ENCODE measurements at places on chromosomes 6 and 20.

DNA sequence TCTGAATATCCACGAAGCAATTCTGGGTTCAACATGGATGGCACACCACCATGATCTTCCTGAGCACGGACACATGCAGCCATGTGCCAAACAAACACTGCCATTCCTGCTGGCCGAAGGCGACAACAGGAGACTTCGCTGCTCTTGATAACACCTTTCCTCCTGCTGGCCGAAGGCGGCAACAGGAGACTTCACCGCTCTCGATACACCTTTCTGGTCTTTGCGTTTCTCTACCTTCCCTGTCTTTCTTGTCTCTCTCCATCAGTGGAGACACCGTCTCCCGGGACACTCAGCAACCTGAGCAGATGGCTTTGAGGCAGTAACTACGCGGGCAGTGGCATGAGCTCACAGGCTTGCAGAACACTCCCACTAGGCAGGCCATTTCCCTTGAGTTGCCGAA lies 54.9 kb upstream of the MPC1 start:
- DNase-seq, result no peak

DNA sequence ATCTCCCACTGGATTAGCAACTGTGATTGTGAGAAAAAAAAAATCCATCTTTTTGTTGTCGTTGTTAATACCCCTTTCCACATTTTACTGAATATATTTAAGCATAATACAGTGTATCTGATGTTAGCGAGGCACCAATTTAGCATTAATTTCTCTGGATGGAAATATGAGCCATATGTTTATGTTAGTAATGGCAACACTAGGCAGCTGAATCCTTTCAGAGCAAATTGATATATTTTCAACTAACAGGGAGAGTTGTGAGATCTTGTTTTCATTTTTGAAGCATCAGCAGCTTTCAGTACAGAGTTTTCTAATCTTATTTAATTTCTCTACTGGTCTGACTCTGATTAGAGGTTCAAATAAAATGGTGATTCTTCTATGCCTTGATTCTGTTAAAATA lies 84.8 kb upstream of the HDAC2 start:
- no peak for DNase-seq

- DNase-seq, result no peak
Observed at GRCh38 chr6:1390946-1391799, 1.8 kb downstream of the FOXF2 start.

- DNase-seq, result no peak
Observed at GRCh38 chr6:12535586-12536314, 180.8 kb upstream of the PHACTR1 start.

DNA sequence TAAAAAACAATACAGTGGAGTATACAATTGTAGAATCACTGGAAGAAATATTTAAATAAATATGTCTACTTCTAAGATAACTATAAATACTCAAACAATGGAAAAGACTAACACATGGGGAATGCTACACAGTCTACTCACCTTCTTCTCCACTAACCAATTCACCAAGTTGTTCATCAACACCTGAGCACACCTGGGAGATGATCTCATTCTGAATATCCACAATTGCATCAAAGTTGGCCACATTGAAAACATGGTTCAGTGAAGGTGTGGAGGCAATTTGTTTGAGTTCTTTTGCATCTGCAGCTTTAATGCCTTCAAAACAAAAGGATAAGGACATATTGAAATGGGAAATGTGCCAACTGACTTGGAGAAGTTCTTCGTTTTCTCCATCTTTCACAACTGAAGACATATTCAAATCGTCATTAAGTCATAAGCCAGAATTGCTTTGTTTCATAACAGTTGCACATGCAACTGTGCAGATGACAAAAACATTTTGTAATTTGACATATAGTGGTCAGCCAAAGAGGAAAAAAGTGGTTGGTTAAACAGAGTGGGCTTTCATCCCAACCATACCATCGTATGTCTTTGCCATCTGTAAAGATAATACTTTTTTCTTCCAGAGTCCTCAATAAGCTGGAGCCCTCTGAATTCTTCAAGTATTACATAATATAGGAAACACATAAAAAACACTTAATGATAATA lies 17.5 kb downstream of the COL12A1 start:
- no peak for DNase-seq

- DNase-seq, result no peak
Observed at GRCh38 chr6:107612762-107613415, 123.0 kb downstream of the SOBP start.

DNA sequence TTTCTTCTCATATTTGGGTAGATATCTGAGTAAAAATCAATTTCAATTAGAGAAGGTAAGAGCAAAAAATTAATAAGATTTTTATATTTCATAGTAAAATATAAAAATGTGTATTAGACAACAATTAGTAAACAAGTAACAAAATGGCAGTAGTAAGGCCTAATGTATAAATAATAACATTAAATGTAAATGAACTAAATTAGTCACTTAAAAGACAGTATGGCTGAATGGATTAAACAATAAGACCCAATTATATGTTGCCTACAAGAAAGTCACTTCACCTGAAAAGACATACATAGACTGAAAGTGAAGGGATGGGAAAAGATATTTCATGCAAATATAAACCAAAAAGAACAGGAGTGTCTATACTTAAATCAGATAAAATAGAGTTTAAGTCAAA lies 147.6 kb downstream of the TRMT11 start:
- no peak for DNase-seq

DNA sequence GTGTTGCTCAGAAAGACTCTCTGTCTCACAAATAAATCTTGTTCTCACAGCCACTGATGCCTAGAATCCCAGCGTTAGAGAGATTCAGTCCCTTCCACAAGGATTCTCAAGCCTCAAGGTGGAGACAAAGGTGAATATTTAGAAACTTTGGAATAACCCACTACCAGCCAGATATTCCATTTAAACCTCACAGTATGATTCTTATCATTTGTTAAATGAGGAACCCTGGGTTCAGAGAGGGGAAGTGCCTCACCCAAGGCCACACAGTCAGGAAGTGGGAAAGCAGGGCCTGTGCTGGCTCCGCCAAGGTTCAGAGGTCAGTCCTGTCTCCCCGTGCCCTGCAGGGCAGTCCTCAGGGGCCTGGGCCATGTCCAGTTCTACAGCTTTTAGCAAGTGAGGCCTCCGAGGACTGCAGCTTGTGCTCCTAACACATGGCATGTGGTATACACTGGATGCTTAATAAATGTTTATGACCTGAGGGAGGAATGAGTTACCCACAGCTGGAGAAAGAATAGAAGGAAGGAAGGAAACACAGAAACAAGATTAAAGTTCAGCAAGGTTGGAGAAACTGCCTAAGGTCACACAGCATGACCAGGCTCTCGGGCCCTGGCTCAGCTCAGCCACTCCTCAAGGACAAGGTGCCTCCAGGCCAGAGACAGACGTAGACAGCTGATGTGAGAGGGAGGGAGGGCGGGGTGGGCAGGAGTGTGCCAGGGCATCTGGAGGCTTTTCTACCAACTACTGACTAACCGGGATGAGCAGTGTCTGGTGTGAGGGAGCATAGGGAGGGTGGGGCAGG lies 3.9 kb upstream of the TGM2 start:
- DNase-seq, result no peak

DNA sequence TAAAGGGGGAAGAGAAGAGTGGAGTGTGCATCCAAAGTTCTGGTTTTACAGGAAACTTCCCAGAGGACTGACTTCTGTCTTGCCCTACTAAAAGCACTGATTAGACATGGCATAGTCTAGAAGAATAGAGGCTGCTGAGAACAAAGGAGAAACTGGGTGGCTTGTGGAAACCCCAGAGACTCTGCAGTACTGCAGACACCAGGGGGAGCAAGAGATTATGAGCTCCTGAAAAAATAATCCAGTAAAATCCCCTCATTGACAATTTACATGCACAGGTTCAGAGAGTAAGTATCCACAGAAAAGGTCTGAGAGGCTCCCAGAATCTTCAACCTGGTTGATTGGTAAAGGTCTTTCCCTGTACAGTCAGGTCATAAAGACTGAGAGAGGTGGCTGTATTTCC lies 48.7 kb upstream of the CLVS2 start:
- DNase-seq, result no peak

- DNase-seq, result no peak
Observed at GRCh38 chr6:63673692-63674091, 38.1 kb downstream of the PHF3 start.

GRCh38 chr20:35616465-35617396 lies 1.1 kb downstream of the SPAG4 start:
- DNase-seq, result peak; percentile 100

GRCh38 chr6:114087496-114087895 lies 116.5 kb upstream of the HDAC2 start:
- no peak for DNase-seq

- no peak for DNase-seq
Observed at GRCh38 chr20:48192109-48192508, 406.8 kb upstream of the SULF2 start.

GRCh38 chr20:51305316-51306052 lies 237.0 kb downstream of the NFATC2 start:
- DNase-seq, result no peak

- no peak for DNase-seq
Observed at GRCh38 chr6:126831461-126831860, 287.0 kb upstream of the RSPO3 start.

GRCh38 chr6:157956171-157956730 lies 25.4 kb upstream of the SYNJ2 start:
- DNase-seq, result no peak

GRCh38 chr6:126015863-126016262 lies 29.5 kb downstream of the TRMT11 start:
- no peak for DNase-seq

- DNase-seq, result no peak
Observed at GRCh38 chr20:50598074-50598473, 87.9 kb downstream of the PTPN1 start.

- peak; percentile 6 for DNase-seq
Observed at GRCh38 chr6:40999569-40999968, 39.5 kb downstream of the UNC5CL start.

GRCh38 chr6:20148433-20148832 lies 63.8 kb downstream of the MBOAT1 start:
- DNase-seq, result no peak

DNA sequence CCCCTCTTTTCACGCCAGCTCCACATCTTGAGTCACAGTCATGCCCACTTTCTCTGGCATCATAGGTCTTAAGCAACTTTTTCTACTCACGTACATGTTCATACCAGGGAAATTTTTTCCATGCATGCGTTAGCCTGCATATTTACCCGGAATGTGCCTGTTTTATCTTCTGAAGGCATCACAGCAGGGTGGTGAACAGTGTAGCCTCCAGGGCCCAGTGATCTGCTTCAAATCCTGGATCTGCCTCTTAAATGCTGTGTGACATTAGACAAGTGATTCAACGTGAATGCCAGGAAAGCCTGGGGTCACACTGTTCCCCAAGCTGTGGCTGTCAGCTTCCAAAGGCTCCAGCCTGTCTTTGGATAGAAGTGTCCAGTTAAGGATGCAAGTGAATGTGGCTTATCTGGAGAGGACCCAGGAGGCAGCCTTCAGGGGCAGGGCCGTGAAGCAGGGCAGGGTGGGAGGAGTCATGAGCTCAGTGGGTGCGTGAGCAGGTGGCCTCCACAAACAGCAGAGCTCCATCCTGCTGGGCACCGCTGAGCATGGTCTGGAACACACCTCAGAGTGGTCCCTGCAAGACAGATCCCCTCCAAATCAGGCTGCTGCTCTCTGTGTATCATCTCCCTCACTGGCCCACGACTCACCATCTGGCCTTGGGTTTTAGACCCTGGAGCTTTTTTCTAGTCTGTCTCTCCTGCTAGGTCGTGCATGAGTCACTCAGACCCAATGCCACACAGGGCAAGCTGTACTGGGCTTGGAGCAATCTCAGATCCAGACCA lies 30.4 kb upstream of the CD93 start:
- no peak for DNase-seq

GRCh38 chr6:154234019-154234772 lies 122.4 kb downstream of the IPCEF1 start:
- no peak for DNase-seq

DNA sequence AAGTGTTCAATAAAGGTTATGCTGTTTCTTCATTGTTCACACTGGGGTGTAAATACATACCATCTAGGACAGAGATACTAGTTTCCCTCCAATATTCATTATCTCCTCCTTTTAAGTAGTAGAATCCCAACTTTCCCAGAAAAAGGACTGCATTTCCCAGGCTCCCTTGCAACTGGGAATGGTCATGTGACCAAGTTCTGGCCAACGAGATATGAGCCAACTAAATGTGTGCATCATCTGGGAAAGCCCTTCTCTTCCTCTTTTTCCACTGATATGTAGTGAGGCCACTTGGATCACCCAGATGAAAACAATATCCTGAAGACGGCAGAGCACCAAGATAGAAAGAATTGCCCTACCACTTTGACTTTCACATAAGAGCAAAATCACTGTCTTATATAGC lies 97.9 kb upstream of the PTPRT start:
- DNase-seq, result no peak

DNA sequence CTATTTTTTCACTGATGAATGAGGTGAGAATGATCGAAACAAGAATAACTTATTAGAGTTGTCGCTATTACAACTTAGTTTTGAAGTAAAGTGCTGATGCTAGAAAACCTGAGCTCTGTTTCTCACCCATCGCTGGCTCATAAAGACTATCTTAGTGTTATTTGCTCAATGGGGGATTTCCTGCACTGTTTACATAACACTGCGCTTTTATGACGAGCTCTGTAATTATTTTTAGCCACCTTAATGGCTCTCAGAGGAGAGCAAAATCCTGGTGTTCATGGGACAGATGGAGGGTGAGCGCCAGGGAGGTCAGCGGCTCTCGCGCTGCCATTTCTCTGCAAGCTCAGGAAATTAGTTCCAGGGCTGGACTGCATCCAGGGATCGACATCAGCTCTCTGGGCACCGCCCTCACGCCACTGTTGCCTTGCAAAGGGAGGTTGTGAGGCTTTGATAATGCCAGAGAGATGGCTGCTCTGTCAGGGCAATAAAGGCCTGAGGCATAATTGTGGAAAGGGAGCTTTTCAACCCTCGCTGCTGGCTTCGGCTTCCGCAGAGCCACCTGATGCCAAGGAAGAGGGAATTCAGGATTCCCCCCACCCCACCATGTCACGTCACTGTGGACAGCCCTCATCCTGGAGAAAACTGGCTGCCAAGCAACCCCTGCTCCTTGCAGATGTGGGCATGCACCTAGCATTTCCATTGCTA lies 72.0 kb downstream of the DACT2 start:
- no peak for DNase-seq

- DNase-seq, result no peak
Observed at GRCh38 chr6:4908062-4908461, 95.8 kb downstream of the RPP40 start.

- peak; percentile 78 for DNase-seq
Observed at GRCh38 chr20:59207742-59208357, 44.2 kb downstream of the ZNF831 start.

GRCh38 chr6:170378502-170378901 lies 71.9 kb downstream of the FAM120B start:
- no peak for DNase-seq

GRCh38 chr6:15312500-15312899 lies 66.6 kb downstream of the JARID2 start:
- no peak for DNase-seq

GRCh38 chr6:152004036-152004566 lies 196.6 kb downstream of the ESR1 start:
- no peak for DNase-seq

DNA sequence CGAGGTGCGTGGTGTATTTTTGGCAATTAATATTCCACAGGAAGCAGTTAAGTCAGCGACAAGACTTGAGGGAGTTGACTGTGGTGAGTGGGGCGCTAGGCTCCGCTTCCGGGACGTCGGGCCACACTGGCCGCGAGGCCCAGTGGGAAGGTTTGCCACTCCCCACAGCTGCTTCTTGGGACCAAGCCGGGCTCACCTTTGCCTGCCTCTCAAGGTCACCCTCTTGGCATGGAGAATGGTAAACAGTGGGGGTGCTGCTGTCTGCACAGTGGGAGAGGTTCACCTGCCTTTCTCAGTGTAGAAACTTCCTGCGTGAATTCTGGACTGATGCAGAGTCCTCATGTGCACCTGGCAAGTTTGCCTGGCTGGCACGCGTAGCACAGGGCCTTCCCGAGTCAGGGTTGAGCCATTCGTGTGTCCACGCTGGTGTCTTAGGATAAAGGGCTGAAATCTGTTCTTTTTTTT lies 6.4 kb downstream of the OSBPL2 start:
- DNase-seq, result no peak

All from stimulated activated CD4-positive, alpha-beta T cell treated with anti-CD3 and anti-CD28 coated beads, Interleukin-1b, Interleukin-23, amount 100 ng/mL, for 48 hours (primary cell).